Hematopoietic multipotent progenitor cell treated with erythropoietin and hydrocortisone succinate and interleukin-3 and kit ligand, for 4 days (in vitro differentiated cells): ENCODE measurements at places on chromosomes 16 and 17.

DNA sequence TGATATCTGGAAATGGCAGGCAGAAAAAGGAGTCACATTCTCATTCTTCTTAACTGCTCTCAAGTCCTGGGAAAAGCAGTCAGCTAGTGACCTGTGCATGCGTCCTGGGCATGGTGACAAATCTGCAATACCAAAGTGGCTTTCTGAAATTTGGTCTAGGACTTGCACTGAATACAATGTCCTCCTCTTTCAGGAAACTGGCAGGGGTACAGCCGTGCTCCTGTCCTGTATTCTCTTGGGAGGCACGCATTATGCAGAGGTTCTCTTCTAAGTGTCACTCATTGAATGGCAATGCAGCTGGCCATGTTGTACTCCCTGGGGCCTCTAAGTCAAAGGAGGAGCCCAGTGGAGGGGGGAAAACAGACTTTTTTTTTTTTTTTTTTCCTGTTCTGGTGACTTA is 10.6 kb downstream of the PHF12 start:
- no peak for DNase-seq

DNA sequence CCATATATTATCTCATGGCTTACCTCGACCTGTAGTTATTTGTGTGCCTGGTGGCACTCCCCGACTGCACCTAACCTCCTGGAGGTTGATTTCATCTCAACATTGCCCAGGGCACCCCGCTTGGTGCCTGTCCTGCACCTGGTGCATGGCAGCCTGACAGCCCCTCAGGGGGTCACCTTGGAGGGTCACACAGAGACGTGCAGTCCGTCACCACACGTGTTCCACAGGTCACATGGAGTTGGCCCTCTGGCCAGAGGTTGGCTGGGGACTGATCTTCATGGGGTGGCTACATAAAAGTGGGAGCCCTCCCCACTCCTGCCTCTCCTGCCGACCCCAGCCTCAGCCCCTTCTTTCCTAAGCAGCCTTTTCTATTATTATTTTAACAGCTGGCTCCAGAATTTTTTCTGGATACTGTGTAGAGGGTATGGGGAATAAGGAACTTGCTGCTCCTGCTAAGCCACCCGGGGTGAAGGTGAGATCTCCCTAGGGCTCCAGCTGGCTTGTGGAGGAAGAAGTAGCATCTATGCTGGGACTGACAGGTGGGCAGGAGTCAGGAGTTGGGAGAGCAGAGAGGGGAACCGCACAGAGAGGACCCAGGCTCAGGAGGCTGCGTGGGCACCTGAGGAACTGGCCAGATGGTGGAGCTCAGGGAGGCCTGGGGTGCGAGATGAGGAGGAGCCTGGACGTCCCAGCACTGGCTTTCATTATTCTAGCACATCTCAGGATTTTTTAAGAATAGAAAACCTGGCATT is 12.5 kb upstream of the NKD1 start:
- no peak for DNase-seq

GRCh38 chr16:23945243-23945642 is 109.5 kb downstream of the PRKCB start:
- DNase-seq: no peak

- DNase-seq: no peak
Observed at GRCh38 chr17:8350339-8350738, 10.7 kb downstream of the ODF4 start.

- no peak for DNase-seq
Observed at GRCh38 chr17:18011286-18011685, 27.7 kb downstream of the ATPAF2 start.

- DNase-seq: no peak
Observed at GRCh38 chr17:29115435-29115834, 64.8 kb downstream of the MYO18A start.

DNA sequence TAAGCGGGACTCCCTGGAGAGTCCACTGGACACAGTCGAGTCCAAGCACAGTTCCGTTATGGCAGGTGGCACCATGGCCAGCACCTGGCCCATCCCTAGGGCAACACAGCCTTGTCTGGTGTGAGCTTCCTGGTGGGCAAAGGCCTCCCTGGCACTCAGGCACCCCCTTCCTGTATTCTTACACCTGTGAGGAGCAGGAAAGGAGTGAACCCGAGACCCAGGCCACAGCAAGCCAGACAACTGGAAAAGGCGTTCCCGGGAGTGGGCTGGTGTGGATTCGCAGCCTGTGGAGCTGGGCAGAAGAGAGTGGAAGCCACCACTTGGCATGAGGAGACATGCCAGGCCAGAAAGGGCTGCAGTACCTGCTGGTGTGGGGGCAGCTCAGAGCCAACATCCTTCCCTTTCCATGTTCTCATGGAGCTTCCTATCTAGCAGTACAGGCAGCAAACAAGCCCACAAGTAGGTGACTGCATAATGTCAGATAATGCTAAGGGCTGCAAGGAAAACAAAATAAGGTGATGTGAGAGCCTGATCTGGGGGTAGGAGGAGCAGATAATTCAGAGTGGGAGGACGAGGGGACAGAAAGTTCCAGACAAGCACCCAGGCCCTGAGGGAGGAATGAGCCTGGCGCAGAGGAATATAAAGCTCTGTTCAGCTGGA is 87.0 kb downstream of the GNAO1 start:
- peak; percentile 80 for DNase-seq

DNA sequence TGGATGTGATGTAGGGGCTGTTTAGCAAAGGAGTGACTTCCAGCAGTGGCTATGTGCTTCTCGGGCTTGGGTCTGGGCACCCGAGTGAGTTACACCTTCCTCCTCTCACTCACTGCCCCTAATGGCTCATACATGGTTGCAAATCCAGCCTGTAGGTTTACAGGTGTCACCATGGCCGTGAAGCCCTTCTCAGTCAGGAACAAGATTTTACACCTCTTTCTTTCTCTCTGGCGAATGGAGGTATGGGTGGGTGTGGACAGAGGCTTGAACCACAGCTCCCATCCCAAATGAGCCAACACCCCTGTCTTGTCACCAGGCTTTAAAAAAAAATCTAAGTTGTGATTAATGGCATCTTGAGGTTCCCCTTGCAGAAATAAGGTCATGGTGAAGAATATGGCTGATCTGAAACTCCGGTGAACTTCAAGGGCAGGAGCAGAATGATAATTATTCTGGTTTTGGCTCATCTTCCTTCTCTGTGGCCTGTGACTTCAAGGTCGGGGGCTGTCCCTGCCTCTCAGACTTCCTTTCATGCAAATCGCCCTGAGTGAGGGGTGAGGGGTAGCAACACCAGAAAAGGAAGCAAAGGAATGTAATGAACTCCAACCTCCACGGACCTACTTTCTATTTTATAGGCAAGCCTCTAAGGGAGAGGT is 331.2 kb downstream of the MAF start:
- DNase-seq: no peak

DNA sequence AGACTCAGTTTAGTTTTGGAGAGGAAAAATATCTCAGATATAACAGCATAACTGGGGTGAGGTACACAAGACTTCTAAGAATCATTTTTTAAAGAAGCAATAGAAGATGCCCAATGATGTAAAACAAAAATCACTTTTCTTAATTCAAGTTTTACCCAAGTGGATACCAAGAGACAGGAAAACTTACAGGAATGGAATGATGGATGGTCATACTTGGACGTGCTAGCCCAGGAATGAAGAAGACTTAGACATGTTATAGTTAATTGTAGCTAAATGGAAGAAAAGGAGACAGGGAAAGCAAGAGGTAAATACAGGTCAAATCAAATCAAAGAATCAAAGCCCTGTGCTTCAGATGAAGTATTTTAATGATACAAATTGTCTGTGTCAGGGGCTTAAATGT is 312.7 kb upstream of the KCNJ16 start:
- no peak for DNase-seq

GRCh38 chr16:12329246-12329995 is 352.9 kb downstream of the SNX29 start:
- DNase-seq: no peak

DNA sequence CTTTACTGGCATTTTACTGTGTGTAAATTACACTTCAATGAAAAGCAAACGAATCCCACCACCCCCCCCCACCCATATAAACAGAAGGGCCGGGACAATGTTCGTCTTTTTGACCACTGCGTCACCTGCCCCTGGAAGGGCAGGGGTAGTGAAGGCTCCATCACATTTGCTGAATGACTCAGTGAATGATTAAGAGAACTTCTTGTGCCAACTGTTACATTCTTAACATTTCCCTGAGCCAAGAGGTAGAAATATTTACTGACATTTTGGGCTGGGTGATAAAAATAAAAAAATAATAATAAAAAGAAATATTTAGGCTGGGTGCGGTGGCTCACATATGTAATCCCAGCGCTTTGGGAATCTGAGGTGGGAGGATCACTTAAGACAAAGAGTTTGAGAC is 24.1 kb downstream of the C16orf96 start:
- no peak for DNase-seq

- peak; percentile 89 for DNase-seq
Observed at GRCh38 chr17:29124135-29124924, 55.9 kb downstream of the MYO18A start.

DNA sequence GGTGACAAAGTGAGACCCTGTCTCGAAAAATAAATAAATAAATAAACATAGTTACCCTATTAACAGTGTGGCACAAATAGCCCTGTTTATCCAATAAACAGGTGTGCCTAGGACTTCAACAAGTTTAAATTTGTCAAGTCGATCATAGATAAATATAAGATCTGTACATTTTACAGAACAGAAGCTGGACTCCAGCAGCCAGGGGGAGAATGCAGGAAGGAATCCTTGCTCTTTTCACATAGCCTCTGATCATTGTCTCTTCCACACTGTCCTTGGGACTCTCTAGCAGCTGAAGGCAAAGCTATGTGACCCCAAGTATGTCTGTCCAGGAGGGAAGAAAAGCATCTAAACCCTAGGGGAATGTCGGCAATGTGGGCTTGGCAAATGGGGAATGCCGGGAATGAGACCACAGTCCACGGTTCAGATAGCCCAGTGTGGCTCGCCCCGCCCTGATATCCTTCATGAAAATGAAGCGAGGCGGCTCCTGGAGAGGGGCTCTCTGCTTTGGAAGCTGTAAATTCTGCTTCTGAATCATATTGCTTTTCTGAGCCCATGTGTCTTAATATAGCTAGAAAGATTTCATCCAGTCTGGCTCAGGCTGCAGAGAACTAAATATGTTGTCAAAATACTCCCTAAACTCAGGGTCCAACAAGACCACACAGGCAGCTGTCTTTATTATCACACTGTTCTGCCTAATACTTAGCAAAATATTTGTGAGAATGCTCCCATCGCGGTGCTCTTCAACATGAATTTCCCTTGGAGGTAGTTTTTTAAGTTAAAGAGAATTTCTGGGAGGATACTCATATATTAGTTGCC is 24.9 kb upstream of the GRB2 start:
- DNase-seq: no peak

DNA sequence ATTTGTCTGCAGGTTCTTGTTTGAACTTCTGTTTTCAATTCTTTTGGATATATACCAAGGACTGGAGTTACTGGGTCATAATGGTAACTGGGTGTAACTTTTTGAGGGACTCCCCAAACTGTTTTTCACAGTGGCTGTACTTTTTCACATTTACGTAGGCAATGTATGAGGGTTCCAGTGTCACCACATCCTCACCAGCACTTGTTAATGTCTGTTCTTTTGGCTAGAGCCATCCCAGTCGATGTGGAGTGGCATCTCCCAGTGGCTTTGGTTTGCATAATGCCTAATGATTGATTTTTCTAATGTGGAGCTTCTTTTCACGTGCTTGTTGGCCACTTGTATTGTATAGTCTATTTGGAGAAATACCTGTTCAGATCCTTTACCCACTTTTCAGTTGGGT is 59.3 kb downstream of the SPECC1 start:
- no peak for DNase-seq

GRCh38 chr16:77304134-77304533 is 104.9 kb downstream of the SYCE1L start:
- no peak for DNase-seq

DNA sequence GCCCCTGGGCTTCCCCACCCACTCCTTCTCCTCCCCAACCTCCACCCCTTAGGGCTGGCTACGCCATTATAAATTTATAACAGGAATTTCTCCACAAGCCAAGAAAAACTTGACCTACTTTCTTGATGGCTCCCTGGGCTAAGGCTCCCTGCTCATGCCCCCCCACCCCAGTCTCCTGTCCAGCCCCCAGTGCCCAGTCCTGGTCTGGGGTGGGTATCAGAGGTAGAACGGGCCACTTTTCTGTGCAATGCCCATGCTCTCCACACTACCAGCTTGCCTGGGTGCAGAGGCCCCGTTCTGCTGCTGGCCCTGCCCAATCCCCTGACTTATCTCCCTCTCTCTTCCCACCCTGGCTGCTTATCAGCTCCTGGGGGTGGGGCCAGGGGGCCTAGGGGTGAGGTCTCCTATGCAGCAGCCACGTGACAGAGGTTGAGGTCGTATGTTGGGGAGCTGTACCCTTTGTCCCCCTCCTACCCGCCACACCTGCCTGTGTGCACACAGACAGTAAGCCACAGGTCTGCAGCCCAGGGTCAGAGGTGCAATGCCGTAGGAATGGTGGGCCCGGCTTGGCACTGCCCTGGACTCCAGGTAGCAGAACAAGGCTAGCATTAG is 10.1 kb downstream of the THRA start:
- peak; percentile 92 for DNase-seq

DNA sequence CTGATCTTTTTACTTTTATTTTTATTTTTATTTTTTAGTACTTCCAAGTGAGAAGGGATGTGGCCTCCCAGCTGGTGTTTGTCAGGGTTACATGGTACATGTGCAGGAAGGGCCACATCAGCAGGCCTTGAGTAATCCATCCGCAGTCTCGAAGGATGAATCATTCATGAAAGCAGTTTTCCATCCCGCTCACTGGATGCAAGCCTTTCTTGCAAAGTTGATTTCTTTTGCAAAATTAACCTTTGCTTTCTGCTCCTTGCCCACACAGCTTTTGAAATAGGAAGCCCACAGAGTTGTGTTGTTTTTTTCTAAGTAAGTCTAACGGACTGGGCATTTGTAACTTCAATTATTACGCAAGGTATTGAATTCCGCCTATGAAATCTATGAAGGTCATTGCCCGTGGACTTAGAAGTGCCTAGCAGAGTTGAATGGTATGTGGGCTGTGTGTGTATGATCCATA is 157.4 kb downstream of the PRKCA start:
- DNase-seq: peak; percentile 63

GRCh38 chr16:86045591-86045971 is 146.6 kb downstream of the IRF8 start:
- DNase-seq: no peak

- no peak for DNase-seq
Observed at GRCh38 chr16:23544436-23544835, 12.7 kb downstream of the EARS2 start.

DNA sequence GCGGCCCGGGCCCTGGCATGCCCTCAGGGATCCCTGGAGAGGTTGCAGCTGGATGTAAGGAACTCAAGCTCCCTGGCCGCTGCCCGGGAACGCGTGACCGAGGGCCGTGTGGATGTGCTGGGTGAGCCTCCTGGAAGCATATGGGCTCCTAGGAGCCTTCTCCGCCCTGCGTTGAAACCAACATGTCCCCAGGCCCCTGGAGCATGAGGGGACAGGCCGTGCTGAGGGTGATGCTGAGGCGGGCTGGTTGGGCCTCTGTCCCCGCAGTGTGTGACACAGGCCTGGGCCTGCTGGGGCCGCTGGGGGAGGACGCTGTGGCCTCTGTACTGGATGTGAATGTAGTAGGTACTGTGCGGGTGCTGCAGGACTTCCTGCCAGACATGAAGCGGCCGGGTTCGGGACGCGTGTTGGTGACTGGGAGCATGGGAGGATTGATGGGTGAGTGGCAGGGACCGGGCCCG is 5.7 kb upstream of the HSD17B1 start:
- DNase-seq: no peak
